ENCODE measurements at places on chromosomes 7 and 10.

DNA sequence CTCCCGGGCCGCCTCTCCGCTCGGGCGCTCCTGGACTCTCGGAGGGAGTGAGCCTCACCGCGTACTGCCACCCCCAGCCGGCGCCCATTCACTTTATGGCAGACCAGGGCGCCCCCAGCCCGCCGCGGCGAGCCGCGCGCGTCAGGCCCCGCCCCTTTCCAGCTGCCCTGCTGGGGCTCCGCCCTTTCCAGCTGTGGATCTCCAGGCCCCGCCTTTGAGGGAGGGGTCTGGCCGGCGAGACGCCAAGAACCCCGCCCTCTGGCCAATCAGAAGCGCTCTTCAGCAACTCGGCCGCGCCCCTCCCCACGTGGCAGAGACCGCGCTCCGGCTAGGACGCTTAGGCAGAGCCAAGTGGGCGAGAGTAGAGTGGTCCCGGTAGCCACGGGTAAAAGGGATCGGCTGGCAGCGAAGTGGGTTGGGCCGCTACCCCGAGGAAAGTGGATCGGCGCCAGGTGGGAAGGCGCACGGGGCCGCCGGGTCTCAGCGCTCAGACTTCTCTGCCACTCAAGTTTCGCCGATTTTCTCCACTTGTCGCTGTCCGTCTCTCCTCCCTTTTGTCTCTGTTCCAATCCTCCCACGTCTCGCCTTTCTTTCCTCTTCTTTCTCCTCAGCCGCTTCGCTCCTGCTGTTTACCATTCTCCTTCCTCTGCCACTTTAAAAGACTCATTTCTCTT is at the start of gene PITX3:
Gene PITX3, minus strand, starts transcription at position 69 of the 674 bp plus-strand sequence. CDS start 9,432 bp downstream, outside the sequence.
- peak; percentile 64 for DNase-seq

GRCh38 chr7:125357676-125358455 is 428.2 kb upstream of the POT1 start:
- DNase-seq: no peak

GRCh38 chr7:79403879-79404278 is 49.6 kb downstream of the MAGI2 start:
- DNase-seq: no peak

DNA sequence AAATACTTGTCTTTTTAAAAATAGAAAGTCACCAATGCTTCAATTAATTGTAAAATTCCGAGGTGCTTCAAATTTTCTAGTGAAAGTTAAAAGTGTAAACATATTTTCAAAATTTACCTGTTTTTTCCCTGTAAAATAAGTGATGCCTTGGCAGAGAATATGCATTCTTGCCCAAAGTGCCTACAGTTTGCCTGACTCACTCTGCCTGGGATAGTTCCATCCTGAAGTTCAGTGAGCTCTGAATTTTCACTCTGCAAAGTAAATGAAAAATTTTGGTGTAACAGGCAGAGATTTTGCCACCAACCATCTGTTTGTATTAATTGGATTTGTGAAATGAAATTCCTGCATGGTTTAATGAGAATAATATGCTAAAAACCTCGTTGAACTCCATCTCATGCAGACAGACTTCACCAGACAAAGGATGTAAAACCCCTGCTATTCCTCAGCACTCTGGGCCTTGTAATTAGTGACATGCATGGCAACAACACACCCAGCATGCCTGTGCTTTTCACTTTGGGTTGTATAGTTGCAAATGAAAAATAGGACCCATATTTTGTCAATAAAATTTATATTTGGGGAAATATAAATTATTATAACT is 117.4 kb upstream of the GNAI1 start:
- no peak for DNase-seq

GRCh38 chr7:31497516-31497915 is 16.4 kb upstream of the ITPRID1 start:
- no peak for DNase-seq

GRCh38 chr7:37771801-37772200 is 76.6 kb upstream of the NME8 start:
- DNase-seq: no peak

DNA sequence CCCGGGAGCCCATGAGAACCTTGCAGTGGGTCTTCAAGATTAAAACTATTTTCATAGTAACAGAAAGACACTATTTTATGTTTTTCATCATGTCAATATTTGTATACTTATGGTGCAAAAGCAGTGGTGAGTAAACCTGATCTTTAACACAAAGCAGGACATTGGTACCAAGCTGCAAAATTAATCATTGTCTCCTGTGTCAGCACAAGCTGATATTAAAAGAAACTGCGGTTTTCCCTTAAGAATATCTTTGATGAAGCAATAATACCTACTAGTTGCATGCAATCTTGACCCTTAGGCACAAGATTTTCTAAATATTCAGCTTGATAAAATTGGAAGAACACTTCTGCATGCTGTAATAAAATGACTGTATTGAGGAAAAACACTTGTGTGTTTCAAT is 121.7 kb downstream of the MDFIC start:
- DNase-seq: no peak

GRCh38 chr7:137850972-137851945 is 4.5 kb upstream of the DGKI start:
- DNase-seq: no peak

- DNase-seq: no peak
Observed at GRCh38 chr10:86377797-86378146, 11.2 kb upstream of the GRID1 start.

DNA sequence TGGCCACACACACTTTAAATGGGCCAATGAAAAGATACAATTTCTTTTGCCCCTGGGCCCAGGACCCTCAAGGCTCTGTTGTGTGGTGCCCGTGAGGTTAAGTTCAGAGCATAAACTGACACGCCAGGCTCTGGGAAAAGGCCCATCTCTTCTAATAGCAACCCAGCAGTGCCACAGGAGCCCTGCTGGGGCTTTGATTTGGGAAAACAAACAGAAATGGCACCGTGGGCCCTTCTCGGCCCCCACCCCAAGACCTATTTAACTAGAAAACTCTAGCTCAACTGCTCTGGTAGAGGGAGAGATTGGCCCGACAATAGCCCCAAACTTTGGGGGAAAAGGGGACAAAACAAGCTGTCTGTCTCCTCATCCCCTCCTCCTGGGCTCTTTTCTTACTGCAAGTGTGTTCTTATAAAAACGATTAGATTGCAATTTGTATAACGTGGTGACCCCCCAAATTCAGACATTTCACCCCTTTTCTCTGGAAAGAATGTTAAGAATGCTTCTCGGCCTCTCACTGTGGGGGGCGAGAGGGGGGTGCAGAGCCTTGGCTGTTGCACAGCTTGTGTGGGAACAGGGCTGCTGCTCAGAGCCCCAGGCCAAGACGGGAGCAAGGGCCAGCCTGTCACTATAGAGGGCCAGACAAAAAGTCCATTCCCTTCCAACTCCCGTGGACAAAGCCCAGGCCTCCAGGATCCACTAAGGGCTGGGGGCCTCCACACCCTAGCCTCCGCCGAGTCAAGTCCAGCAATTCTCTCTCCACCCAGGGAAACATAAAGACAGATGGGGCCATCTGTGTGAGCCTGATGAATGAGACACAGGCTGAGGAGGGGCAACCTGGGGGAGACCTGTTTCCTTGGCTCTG is 26.8 kb downstream of the DPCD start:
- DNase-seq: no peak

- no peak for DNase-seq
Observed at GRCh38 chr7:37009125-37009675, 284.9 kb upstream of the AOAH start.

DNA sequence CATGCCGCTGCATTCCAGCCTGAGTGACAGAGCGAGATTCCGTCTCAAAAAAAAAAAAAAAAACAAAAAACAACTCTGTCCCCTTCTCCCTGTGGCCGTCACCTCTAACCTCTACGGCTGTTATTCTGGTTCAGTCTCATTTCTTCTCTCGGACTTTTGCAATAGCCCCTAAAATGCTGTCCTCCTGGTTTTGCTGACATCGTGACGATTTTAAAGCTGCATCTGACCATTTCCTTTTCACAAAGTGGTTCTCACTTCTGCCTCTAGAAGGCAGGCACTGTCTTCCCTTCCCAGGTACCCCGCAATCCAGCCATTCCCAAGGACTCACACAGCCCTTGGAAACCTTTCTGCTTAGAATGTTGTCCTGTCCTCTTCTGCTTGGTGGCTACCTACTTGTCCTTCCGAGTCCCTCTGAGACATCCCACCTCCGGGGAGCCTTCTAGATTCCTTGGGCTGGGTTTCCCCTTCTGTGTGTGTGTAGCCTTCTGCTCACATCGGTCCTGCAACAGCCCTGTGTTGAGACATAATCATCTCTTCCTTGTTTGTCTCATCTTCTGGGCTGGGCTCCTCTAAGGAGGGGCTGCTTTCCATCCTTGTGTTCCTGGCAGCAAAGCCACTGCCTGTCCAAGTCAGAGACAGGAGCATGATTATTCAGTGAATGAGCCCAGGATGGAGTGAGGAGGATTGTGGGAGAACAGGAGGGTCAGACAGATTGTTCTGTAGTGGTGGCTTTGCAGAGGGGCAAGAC is 83.1 kb downstream of the GRK5 start:
- DNase-seq: no peak

DNA sequence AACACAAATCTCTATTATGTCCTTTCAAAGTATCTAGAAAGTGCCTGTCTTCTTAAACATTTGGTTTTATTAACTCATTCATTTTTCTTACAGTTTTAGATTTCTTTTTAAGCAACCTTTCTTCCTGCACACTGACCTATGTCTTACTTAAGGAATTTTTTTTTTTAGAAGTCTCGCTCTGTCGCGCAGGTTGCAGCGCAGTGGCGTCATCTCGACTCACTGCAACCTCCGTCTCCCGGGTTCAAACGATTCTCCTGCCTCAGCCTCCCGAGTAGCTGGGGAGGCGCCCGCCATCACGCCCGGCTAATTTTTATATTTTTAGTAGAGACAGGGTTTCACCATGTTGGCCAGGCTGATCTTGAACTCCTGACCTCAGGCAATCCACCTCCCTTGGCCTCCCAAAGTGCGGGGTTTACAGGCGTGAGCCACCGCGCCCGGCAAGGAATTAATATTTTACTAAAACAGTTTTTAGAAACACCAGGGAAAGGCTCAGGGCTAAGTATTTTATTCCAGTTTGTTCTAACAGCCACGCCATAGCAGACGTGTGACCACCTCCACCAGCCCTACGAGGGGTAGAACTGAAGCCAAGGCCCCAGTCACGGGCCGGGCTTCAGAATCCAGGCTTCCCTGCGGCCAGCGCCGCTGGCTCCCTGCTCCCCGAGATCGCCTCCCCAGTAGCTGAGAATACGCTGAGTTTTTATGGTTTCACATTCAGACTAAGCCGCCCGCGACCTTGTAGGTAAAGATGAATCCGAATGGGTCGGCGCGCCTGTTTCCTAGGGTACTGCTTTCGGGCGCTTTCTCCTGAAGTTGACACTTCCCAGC is 941 bp upstream of the LUC7L2 start:
- no peak for DNase-seq

DNA sequence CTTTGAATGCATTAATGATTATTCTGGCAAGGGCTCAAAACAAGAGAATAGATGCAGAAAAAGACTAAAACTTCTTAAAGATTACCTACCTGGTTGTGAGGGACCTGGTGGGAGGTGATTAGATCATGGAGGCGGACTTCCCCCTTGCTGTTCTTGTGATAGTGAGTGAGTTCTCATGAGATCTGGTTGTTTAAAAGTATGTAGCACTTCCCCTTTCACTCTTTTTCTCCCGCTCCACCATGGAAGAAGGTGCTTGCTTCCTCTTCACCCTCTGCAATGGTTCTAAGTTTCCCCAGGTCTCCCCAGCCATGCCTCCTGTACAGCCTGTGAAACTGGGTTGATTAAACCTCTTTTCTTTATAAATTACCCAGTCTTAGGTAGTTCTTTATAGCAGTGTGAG is 226.6 kb downstream of the ARHGAP12 start:
- no peak for DNase-seq

DNA sequence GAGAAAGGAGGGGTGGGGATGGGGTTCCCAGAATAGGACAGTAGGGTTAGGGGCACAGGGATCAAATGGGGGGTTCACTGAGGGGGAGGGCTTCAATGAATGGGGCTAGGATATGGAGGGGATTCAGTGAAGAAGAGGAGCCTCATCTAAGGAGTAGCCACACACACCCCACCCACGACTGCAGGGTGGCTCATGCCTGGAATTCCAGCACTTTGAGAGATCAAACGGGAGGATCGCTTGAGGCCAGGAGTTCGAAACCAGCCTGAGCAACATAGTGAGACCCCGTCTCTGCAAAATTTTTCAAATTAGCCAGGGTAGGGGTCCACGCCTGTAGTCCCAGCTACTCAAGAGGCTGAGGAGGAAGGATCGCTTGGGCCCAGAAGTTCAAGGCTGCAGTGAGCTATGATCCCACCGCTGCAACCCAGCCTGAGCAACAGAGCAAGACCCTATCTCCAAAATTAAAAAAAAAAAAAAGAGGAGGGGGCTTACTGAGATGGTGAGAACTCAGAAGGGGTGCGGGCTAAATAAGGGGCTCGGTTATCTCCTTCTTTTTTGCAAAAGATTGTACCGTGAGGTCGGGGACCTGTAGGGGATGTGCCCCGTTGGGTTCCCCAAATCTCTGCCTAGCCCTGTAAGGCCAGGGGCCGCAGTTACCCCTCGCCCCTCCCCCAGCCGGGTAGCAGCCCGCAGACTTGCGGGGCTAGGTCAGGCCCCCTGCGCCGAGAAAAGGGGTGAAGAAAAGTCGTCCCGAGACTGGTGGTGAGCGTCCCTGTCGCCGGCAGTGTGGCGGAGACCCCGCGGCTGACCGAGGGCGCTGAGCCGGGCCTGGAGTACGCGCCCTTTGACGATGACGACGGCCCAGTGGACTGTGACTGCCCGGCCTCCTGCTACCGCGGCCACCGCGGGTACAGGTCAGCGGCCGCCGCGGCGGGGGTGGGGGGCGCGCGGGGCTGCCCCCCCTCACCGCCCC is 43.1 kb upstream of the HSPB1 start:
- no peak for DNase-seq

DNA sequence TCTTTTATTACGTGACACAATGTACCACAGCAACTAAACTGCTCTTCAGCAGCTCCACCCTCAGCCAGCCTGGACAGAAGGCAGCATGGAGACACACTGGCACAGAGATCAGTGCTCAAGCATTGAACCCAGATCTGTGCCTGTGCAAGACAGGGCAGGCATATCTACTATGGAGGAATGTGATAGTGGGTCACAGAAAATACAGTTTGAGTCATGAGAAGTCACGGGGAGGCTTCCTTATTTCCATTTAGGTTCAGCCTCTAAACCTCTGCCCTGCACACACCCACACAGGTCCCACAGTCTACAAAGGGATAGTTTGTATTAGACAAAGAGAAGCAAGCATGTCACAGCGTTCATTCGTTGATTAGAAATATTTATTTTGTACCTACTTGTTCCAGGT is 187.4 kb upstream of the AGR3 start:
- no peak for DNase-seq

GRCh38 chr7:123372368-123372767 is 162.0 kb downstream of the IQUB start:
- DNase-seq: no peak
